ENCODE measurements at places on chromosomes 6 and 20.

DNA sequence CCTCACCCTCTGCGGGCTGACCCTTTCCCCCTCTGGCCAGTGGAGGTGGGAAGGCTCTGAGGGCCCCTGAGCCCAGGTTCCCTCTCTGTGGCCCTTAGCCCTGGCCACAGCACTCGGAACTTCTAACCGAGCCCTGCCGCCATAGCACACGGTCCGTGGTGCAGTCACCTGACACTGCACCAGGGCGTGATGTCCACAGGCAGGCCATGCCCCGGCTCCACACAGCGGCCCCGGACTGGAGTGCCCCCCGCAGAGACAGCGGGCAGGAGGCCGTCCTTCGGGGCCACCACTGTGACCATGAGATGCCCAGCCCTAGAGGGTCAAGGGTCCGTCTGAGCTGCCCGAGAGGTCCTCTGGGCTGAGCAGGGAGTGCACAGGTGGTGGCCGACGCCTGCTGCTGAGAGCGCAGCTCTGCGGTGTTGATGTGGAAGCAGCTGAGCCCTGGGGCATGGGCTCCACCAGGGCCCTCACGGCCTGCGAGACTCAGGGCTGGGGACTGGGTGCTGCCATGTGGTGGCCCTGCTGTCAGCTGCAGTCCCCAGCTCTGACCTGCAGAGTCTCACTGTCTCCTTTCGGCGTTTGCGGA is 11.2 kb upstream of the BHLHE23 start:
- DNase-seq = no peak

- DNase-seq = no peak
Measured at GRCh38 chr6:100296810-100297544, 167.7 kb downstream of the SIM1 start.

DNA sequence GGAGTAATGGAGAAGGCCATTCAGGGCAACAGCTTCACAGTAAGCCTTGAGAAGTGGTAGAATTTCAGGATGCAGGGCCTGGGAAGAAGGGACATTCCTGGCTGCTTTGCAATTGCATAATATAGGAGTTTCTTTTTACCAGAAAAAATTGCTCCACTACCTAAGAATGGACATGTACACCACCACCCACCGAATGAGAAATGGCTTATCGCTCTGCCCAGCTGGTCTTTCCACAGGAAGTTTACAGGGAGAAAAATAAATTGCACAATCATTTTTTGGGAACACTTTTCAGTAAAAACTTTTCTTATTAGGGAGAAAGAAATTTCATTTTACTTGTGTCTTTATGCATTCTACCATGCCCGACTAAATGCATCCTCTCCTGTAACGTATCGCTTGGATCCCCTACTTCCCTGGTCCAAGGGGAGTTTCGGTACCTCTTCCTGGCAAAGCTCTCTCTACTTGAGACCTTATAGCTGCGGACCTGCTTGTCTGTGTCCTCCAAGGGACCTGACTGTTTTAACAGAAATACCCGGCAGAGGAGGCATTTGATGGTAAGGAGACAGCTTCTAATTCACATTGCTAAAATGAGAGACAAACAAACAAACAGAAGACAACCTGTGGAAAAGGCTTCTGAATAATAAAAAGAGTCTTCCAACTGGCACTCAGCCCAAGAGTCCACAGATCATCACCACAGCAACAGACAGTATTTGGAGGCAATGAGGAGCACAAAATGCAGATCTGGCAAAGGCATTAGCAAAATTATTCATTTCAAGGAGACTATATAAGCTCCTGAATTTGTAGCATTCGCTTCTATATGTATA is 54.2 kb downstream of the MAP3K5 start:
- DNase-seq = no peak

GRCh38 chr20:3681931-3682781 is at the start of gene ADAM33:
TSS of gene ADAM33 (minus strand) at chr20:3682010. CDS start at chr20:3682004, 6 bp downstream.
- DNase-seq = peak; percentile 74

DNA sequence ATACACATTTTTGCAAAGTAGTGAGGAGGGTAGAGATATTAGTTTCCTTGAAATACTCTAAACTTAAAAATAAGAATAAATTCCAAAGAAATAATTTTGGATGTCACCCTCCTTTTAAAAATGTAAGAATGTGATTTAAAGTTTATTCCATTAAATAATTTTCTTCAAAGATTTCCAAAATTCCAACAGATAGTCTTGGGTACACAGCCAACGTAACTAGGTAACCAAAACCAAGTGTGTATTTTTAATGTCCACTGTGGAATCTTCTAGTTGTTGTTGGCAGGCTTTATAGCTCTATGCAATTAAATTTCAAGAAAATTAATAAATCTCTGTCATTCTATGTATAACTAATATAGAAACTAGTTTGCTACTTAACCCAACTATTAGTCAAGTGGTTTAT is 101.3 kb downstream of the COL21A1 start:
- no peak for DNase-seq

DNA sequence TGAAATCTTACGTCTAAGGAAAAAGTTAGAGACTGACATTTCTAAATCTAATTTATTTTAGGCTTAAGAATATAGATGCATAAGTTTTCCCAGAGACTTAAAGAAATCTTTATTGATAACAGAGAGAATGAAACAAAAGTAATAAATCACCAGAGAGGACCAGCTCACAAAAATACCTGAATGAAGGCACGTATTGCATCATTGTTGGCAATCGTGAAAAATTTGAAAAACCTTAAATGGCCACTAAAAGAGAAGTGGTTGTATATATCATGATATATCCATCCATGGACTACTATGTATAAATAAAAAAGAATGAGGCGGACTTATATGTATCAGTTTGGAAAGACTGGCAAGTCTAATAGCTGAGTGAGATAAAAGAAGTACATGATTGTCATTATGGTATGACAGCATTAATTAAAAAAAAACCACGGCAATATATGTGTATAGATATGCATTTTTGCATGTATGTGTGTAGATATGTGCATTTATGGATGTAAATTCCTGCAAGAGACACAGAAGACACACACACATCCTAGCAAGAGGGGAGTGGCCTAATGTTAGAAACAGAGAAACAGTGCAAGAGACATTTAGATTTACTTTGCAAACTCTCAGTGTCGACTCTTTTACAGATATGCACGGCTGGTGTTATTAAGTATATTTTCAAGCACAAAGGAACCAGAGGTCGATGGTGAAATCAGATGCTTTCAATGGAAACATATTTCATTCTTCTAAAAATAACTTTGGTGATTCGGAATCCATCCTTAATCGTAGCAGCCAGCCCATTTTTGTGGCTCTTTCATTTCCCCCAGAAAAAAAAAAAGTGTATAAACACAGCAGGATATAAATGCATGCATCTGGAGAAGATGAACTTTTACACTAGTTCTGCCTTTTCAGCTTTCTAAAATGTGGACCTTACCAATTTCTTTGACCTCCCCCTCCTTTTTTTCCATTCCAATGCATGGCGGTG is 156.1 kb upstream of the SALL4 start:
- no peak for DNase-seq

GRCh38 chr6:29834564-29835436 is 7.2 kb downstream of the HLA-G start:
- peak; percentile 32 for DNase-seq

DNA sequence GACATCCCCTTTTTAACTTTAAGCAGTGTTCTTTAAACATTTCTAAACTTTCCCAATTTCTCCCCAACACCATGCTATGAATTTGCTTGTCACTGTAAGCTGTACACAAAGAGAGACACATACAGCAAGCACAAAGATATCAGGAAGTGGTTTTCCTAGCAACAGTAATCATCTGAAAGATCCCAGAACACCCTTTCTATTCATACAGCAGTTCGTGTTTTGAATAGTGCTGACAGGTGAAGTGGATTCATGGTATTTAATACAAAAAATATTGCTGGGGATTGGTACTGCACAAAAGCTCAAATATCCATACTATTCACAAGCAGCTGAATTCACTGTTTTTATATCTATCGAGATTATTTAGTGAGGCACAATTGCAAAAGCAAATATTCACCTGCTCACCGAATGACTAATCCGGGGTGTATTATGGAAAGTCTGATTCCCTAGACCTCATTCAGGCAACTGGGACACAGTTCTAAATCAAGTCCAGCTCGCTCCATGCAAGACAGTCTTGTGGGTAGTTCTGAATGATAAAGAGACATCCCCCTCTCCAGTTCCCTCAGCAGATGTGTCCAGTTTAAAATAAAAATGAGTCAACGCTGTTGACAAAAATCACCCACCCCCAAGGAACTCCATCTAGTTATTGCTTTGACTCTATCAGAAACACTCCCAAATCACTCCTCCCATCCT is 107.1 kb upstream of the TSHZ2 start:
- no peak for DNase-seq

DNA sequence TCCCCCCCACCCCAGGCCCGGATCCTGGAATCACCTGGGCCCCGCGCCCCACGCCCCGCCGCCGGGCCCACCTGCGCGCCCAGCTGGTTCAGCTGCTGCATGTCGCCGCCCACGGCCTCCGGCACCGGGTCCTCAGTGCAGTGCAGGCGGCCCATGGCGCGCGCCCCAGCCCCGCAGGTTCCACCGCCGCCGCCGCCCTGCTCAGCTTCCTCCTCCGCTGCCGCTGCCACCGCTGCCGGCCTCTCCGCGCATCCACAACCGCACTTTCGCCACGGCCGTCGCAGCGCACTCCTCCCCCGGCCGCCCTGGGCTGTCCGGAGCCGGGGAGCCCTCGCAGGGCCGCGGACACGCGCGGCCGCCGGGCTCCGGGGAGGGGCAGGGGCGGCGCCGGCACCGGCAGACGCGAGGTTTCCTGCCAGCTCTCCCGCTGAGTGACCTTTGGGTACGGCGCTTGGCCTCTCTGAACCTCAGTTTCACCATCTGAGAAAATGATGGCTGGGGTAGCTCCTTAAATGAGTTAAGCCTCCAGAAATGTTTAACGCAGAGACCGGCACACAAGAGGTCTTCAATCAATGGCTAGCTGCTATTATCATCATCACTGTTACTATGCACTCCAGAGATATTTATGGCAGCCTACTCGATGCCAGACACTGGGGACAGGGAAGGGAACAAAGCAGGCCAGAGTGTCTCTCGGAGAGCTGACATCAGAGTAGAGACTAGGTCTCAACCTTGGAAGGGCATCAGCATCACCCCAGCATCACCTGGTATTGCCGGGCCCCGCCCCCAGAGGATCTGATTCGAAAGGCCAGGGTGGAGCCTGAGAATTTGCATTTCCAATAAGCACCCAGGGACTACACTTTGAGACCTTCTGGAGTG is at the start of gene COMMD7:
TSS of gene COMMD7 (minus strand) at position 231 of the 876 bp plus-strand sequence. CDS start at position 155, 76 bp downstream.
- peak; percentile 60 for DNase-seq

GRCh38 chr6:43938178-43939105 is 168.4 kb downstream of the VEGFA start:
- DNase-seq = no peak

DNA sequence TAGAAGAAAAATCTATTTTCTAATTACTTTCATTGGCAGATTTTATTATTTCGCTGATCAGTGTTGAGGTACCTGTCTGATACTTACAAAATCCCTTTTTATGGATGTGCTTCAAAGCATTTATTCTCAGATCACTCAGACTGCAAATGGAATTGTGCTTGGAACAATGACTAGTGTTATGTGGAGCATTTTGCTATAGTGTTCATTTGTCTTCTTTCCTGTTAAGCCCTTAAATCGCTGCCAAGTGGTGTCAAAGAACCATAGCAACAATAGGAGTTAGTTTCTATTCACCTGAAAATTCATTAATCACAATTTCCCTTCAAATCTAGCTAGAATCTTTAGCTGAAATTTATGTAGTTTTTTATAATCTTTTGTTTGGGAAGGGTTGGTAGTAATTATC is 29.8 kb downstream of the SMPDL3A start:
- no peak for DNase-seq

- no peak for DNase-seq
Measured at GRCh38 chr6:150992703-150993102, 127.2 kb downstream of the MTHFD1L start.

Data from HuH-7 (cell line).